ENCODE measurements at places on chromosomes 12 and 14.

GRCh38 chr14:99587460-99588278, 16.3 kb downstream of the CCDC85C start:
- no peak for DNase-seq

DNA sequence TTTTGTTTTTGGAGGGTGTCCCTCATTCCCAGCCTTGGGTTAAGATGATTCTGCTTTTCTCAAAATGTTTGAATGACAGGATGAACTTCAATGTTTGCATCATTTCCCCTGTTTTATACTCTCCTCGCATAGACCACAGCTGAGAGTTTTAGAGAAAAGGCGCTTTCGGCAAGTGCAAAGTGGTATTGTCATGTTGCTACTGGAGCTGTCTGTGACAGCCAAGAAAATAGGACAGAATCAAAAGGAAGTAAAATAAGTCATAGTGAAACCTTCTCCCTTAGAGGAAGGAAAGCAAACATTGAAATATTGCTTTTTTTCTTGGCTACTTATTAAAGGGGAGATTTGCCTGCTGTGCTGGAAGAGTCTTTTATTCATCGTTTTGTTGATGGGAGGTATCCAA, 33.5 kb upstream of the ARHGAP5 start:
- no peak for DNase-seq

DNA sequence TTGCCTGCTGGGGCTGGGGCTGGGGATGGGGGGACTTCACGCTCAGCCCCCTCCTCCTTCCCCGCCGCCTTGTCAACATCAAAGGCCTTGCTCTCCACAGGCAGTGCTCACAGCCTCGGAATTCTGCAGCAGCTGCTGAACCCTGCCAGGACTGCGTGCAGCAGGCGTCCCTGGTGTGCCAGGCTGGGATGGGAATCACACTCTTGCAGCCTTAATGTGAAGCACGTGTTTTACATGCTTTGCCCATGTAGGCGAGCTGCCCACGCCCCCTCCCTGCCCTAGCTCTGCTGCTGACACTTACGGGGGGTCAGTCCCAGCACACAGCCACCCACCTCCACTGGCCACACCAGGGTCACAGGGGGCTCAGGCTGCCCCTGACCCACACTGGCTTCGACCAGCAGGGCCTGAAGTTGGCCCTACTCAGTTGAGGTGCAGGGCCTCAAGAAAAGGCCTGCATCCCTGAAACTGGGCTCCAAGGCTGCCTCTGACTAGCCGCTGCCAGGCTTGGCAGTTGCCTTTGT, 276.2 kb upstream of the RTL1 start:
- DNase-seq: peak; percentile 3

- DNase-seq: peak; percentile 93
Measured at GRCh38 chr12:53047221-53048032, 2.4 kb upstream of the TNS2 start.

DNA sequence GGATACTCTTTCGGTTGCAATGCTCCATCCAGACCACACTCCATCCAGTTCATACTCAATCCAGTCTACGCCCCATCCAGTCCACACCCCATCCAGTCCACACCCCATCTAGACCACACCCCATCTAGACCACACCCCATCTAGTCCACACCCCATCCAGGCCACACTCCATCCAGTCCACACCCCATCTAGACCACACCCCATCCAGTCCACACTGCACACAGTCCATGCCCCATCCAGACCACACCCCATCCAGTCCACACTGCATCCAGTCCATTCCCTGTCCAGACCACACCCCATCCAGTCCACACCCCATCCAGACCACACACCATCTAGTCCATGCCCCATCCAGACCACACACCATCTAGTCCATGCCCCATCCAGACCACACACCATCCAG, 116.0 kb upstream of the RTL1 start:
- no peak for DNase-seq

GRCh38 chr14:94584591-94585280, 3.5 kb downstream of the SERPINA5 start:
- DNase-seq: no peak

DNA sequence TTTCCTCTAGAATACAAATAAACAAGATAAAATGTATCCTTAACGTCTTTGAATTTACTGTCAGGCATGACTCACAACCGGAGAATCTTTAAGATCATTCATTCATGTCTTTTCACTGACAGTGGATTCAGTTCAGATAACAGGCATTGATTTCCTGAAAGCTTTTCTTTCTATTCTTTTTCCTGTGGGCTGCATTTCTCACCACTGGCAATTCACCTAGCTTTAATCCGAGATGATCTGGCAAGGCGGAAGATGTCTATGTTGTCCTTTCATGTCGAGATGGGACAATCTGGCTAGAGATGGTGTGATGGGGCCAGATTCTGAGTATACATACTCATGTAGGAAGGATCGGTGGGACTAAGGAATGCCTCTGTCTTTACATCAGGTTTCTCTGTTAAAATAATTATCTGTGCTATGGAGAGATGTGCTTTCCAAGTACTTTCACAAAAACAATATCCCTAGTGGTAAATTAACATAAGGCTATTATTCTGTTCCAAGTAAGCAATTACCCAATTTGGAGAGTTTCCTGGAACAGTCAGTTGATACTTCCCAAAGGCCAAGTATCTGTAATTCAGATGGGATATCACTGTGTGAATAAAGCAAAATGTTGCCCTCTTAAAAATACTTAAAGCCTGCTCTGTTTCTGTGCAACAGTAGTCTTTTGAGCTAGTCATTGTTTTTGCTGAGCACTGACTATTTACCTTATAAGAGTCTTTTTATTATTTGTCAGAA, 17.8 kb downstream of the ACSS3 start:
- no peak for DNase-seq

GRCh38 chr14:89202413-89203190, 214.4 kb downstream of the FOXN3 start:
- DNase-seq: no peak

DNA sequence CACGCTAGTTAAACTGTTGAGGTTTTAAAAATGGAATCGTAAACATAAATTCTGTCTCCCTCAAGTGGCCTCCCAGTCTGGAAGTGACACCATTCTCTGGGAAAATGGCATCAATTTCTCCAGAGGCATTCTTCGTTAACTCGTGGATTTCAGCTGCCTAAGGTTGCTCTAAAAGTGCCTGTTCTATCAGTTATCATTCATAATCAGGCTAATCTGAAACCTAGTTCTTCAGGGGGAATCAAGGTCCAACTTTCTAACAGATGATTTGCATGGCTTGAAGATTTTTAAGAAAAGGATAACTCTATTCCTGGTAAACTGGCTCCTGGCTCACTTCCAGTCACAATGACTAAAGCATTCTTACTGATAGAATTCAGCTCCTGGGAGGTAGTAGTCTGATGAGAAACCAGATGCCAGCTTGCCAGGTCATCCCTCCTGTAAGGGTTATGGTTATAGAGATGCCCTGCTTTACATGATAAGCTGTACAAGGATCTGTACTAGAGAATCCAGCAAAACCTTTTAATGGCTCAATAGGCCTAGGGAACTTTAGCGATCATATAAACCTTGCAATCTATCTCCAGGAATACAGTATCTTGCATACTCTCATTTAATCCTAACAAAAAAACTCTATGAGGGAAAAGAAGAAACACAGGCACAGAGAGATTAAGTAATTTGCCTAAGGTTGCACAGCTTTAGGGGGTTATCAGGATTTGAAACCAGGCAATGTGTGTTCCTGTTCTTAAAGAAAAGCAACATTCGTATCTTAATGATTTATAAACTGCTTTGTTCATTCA, 1.5 kb downstream of the L3HYPDH start:
- peak; percentile 64 for DNase-seq

GRCh38 chr12:79366374-79366773, 324.4 kb downstream of the PAWR start:
- DNase-seq: no peak

DNA sequence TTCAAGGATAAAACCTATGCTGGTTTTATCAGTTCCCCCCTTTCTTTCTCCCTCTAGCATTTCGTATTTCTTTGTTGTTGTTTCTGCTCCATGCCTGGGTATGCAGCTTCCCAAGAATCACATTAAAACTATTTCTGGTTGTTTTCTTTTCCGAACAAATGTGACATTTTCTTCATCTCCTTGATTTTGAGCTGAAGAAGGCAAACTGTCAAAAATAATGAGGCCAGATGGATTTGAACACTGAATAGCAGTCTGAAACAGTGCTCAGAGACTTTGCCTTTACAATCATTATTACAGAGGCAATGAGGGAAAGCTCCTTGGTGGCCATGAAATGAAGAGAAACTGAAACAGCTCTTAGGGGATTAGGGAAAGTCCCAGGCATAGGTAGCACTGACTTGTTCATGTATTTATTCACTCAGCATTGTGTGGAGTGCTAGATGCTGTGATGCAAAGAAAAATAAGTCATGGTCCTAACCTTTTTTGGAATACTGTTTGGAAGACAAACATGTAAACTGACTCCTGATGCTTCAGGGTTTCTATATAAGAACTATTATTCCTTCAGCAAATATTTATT, 319.5 kb downstream of the FUT8 start:
- DNase-seq: no peak

GRCh38 chr12:51848841-51849735, 570 bp upstream of the FIGNL2 start:
- no peak for DNase-seq

- DNase-seq: peak; percentile 92
Measured at GRCh38 chr14:103206836-103207387, 83.7 kb downstream of the TNFAIP2 start.

- DNase-seq: no peak
Measured at GRCh38 chr14:79708426-79709388, 502.6 kb downstream of the DIO2 start.

- DNase-seq: no peak
Measured at GRCh38 chr12:60209933-60210332, 614.1 kb downstream of the SLC16A7 start.

- no peak for DNase-seq
Measured at GRCh38 chr14:77526266-77526665, 27.6 kb upstream of the ISM2 start.

GRCh38 chr12:2413999-2414792, 361.4 kb downstream of the CACNA1C start:
- DNase-seq: no peak

DNA sequence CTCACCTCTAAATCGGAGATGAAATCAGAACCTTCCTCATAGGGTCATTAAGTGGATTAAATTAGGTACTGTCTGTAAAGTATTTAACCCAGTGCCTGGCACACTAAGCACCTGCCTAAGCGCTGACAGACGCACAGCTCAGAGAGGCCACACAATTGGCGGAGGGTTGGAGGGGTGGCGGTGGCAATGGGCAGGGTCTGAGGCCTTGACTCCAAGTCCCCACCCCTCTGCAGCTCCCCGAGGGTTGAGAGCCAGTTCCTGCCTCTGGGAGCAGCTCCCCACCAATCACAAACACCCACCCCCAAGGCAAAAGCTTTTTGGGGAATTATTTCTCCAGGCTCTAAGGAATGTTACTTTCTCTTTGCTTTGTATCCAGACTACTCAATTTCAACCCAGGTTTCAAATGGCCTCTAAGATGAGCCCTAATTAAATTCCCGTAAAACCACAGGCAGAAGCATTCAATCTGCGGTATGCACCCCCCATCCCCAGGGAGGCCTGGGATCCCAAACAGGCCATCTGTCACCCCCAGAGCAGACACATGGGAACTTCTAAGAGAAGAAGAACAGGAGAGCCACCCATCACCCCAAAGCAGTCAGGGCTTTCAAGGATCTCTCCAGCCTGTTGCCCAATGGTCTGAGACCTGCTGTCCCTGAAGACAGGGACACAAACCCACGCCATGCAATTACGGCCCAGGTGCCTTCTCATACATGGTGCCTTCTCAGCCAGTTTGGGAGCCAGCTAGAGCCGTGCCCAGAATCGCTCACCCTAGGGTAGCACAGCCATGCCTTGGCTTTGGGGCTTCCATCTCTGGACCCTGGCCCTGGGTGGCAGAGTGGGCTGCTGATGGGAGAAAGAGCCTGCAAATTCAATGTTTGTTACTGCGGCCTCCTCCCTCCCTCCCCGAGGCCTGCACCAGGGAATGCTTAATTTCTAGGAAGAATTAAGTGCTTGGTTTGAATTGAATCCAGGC, 66.1 kb downstream of the CHGA start:
- DNase-seq: no peak

DNA sequence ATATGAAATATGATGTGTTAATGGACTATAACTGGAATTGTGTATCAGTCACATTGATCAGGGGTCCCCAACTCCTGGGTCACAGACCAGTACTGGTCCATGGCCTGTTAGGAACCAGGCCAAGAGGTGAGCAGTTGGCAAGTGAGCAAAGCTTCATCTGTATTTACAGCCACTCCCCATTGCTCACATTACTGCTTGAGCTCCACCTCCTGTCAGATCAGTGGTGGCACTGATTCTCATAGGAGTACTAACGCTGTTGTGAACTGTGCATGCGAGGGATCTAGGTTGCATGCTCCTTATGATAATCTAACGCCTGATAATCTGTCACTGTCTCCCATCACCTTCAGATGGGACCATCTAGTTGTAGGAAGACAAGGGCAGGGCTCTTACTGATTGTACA, 72.3 kb downstream of the CDK17 start:
- DNase-seq: no peak

- DNase-seq: no peak
Measured at GRCh38 chr14:37591311-37591940, 3.6 kb downstream of the FOXA1 start.

DNA sequence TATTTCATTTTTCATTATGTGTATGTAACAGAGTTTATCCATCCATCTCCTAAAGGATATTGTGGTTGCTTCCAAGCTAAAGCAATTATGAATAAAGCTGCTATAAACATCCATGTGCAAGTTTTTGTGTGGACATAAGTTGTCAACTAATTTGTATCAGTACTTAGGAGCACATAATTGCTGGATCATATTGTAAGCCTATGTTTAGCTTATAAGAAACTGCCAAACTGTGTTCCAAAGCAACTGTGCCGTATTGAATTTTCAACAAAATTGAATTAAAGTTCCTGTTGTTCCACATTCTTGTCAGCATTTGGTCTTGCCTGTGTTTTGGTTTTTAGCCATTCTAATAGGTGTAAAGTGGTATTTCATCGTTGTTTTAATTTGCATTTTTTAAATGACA, 416.9 kb downstream of the SLC6A15 start:
- no peak for DNase-seq

GRCh38 chr12:131487388-131488124, 223.3 kb upstream of the SFSWAP start:
- DNase-seq: no peak

- DNase-seq: no peak
Measured at GRCh38 chr12:108561852-108562347, 496 bp upstream of the ISCU start.

DNA sequence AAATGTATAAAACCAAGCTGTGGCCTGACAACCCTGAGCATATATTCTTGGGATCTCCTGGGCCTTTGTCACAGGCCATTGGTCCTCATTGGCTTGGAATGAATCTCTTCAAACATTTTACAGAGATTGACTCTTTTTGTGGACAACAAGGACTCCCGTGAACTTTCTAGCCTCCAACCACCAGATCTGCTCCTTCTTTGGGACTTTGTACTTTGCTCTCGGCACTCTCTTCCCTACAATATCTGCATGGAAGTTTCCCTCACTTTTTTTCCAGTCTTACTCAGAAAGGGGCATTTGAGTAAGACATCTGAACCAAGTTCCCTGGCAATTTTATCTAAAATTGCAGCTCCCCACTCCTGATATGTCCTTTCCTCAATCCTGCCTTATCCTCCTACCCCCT, 158.8 kb downstream of the PHLDA1 start:
- no peak for DNase-seq

- no peak for DNase-seq
Measured at GRCh38 chr12:28413460-28414109, 223.3 kb downstream of the CCDC91 start.

GRCh38 chr14:82641050-82641540, 1107.4 kb upstream of the SEL1L start:
- no peak for DNase-seq

- DNase-seq: no peak
Measured at GRCh38 chr12:46005823-46006222, 15.4 kb upstream of the SCAF11 start.

- DNase-seq: no peak
Measured at GRCh38 chr14:62897771-62898170, 147.5 kb downstream of the KCNH5 start.
